NCI-H187 (cell line): ENCODE measurements at places on chromosomes 1 and 21.

GRCh38 chr1:204714194-204714860, 28.8 kb upstream of the LRRN2 start:
- DNase-seq, result no peak

GRCh38 chr1:221839782-221840395, 98.0 kb upstream of the DUSP10 start:
- DNase-seq, result no peak

GRCh38 chr1:212188599-212189351, 96.4 kb upstream of the PPP2R5A start:
- DNase-seq, result no peak

- no peak for DNase-seq
These were observed 169.4 kb upstream of the HMCN1 start for GRCh38 chr1:185564816-185565215.

GRCh38 chr1:179728271-179728670, 14.8 kb upstream of the FAM163A start:
- DNase-seq, result no peak

DNA sequence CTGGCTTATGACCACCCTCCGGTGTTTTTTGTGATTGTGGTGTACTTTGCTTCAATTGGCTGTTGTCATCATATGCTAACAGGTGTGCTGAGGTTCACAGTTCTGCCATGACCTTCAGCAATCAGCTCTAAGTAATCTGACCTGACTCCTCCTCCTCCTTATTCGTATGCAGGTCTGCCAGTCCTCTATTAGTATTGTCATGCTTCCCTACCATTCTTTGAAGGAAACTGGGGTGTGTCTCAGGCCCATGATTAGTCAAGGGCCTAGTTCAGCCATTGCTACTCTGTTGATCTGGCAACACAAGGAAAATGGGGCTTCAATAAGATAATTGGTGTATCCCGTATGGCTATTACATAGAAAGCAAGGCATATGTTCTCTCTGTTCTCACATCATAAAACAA, 332.3 kb upstream of the DPYD start:
- no peak for DNase-seq

- no peak for DNase-seq
These were observed 45.8 kb upstream of the KCTD3 start for GRCh38 chr1:215521279-215521678.

GRCh38 chr1:172456344-172456769, 12.5 kb upstream of the PIGC start:
- no peak for DNase-seq

DNA sequence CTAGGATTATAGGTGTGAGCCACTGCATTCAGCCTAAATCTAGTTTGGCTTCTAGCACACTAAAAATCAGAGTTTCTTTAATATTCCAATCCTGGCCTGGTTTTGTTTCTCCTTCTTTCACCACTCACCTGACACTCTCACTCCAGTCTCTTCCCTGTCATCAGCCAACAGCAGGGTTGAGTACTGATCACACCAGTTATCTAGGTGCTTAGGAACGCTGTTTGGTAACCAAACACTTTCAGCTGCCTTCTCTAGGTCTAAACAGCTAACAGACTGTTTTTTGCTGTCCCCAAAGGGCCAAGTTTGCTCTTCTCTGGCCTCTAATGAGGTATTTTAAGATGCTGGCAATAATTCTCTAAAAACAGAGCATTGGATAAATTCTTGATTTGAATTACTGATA, 17.7 kb upstream of the FRRS1 start:
- no peak for DNase-seq

DNA sequence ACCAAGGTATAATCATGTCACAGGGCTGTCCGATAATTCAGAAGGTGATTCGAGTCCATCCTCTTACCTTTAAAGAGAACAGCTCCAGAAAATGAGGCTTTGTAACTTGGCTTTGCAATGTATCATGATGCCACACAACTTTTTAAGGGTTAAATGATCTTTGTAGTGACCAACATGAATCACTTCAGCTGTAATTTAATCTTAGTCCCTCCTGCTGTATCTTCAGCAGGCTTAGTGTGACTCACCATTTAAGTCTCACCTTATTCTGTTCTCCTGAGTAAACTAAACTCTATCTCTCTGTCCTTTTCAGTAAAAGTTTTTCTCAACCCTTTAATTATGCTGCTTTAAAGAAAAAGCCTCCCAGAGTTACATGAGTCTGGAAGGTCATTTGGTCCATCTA, 1.9 kb upstream of the HIVEP3 start:
- DNase-seq, result no peak

GRCh38 chr1:117295001-117295400, 72.2 kb upstream of the MAN1A2 start:
- DNase-seq, result no peak
